Activated T-cell treated with anti-CD3 and anti-CD28 coated beads for 24 hours (primary cell): ENCODE measurements at places on chromosomes 6 and 20.

DNA sequence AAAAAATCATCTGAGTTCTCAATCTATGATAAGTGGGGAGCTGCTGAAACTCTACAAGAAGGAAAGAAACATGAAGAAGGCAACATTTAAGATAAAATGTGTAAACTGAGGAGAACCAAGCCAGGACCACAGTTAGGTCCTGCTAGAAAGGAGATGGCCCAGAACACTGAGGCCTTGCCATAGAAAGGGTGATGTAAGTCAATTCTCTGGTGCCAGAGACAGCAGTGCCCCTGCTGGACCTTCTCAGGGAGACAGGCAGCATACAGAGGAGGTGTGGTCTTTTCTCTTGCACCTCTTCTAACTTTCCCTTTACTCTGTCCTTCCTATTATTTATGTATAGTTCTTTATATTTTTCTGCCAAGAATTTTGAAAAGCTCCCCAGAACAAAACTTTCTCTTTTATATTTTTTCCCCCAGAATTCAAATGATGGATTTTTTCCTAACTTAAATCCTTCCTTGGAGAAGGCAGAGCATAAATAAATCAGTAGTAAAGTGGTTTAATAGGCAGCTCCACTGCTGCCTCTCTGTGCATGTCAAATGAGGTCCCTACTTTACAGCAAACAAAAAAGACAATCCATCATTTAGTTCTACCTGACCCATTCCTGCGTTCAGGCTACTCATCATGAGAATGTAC lies 9.0 kb downstream of the UQCC2 start:
- no peak for DNase-seq

DNA sequence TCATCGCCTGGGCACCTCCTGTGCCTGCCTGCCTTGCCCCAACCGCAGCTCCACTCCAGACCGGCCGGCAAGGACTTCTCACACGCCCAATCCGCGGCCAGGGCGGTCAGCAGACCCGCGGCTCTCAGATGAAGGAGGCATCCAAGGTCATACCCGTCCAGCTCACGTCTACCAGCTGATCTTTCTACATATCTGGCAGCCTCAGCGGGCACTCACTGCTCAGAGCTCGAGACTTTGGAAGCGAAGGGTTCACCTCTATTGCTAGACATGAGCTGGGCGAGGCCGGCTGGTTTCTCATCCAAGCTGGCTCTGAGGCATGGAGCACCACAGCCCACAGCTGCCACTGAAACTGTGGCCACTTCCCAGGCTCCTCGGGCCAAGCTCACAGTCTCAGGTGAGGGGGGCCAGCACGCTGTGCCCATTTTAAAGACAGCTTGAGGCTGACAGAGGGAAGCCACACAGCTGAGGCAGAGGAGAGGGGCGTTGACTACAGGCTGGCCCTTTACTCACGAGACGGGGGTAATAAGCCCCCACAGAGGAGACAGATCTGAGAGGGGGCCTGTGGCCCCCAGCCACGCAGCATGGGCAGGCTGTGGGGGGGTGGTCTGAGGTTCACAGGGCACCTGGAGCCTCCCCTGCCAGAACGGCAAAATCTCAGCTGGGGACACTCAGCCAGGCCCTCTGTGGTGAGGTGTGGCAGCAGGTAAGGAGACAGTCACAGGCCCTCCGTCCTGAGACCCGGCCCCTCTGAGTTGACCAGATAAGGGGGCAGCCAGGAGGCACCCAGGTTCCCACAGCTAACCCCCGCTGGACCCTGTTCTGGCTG lies 2.0 kb downstream of the LAMA5 start:
- DNase-seq: no peak

DNA sequence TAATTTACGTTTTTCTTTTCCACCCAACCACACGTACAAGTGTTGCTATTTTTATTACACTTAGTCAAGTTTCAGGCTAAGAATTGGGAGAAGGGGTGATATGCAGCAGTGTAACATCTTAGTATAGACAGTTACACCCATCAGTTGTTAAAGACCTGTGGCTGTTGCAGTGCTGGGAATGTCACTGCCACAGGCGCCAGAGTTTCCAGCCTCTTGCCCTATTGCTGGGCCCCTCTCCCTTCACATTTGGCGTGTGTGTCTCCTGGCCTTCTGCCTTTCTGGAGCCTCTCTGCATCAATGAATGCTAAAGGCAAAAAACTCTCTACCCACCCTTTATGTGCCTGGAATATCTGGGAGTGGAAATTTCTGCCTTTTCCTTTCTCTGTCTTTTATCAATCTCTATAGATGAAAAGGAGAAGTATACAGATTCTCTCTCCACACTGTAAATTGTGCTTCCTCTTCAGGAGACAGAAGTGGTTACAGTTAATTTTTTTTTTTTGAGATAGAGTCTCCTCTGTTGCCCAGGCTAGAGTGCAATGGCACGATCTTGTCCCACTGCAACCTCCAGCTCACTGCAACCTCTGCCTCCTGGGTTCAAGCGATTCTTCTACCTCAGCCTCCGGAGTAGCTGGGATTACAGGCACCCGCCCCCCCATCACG lies 73.0 kb downstream of the TIAM2 start:
- no peak for DNase-seq

GRCh38 chr6:50986319-50986718 lies 167.6 kb downstream of the TFAP2B start:
- no peak for DNase-seq

DNA sequence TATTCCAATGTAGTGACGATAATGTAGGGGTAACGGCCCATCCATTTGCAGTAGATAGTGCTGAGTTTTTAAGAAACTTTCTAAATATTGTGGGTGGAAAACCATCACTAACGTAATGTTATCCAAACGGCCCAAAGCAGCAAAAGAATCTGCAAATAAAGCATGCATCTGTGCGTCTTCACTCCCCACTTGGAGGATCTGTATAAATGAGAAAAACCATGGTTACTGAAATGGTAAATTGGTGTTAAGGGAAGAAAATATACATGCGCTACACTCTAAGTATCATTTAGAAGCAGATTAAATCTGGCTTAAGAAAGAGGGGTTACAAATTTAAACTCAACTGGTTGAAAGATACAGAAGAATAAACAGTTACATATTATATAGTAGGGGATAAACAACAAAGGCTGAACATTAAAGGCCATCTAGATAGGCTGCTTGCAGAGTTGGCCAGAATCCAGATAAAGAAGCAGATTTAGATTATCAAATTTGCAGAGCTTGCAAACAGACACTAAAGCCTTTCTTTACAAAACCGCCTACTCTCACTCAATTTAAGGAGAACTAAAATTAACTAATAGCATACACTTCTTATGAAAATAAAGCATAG lies 93.3 kb downstream of the SESN1 start:
- DNase-seq: no peak

DNA sequence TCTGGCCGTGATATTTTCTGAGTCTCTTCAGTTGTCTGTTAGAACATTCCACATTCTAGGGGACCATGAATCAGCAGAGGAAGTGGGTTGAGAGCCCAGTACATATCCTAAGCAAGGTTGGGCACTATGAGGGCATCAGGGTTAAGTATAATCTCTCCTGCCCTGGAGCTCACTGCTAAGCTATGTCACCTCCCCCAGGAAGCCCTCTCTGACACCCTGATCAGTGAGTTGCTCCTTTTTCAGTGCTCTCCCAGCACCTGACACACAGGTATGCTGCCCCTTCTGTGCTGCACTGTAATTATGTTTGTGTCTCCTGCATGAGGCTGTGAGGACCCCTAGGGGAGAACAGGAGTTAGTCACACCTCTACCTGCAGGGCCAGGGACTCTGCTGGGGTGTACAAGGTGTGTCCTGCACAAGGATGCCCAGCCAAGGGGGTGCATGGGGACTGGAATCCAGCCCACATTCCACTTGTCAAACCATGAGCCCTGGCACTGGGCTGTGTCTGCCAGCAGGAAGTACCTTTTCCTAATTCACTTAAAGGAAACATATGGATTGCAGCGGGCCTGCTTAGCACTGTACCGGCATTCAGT lies 3.9 kb downstream of the RAB44 start:
- no peak for DNase-seq

DNA sequence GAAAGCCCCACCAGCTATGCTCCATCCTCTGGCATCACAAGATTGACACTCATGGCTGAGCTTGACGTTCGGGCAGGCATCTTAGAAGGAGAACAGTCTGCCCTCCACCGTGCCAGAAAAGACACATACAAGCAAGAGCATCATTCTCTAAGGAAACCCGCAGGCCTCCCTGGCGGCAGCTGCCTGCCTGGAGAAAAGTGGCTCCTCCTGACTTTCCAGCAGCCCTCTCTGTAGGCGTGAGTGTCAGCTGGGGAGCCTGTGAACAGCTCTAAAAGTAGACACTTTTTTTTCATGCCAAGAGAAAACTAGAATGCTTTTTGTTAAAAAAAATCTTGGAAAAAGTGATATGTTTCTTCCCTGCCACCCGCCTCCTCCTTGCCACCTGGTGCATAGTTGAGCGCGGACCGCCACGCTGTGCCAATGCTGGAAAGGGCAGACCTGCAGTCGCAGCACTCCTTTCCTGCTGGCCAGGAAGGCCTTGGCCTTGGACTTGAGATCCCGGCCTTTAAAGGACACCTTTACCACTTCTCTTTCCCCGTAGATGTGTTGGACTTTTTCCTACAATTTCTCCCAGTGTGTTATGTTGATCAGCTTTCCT lies 29.7 kb upstream of the INSM1 start:
- DNase-seq: no peak

- no peak for DNase-seq
Measured at GRCh38 chr20:14264869-14265268, 72.5 kb downstream of the FLRT3 start.

DNA sequence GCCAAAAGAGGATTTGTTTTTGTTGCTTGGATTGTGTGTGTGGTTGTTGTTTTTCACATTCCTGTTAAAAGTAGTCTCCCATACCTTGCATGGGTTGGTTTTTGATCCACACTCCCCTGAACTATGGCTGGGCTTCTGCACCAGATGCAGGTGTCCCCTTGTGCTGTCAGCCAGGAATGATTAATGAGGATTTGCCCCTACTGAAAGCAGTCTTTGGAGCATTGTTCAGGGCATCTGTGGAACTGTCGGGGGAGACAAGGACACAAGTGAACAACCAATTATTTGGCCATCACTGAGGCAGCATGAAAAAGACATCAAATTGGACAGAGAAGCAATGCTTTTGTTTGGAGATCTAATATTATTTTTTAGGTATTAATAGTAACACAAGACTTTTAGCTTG lies 373.2 kb upstream of the MMS22L start:
- DNase-seq: no peak

GRCh38 chr6:147248859-147249258 lies 44.6 kb downstream of the STXBP5 start:
- no peak for DNase-seq

GRCh38 chr6:114375541-114376192 lies 32.8 kb upstream of the HS3ST5 start:
- no peak for DNase-seq

- no peak for DNase-seq
Measured at GRCh38 chr6:17705428-17705777, 1.3 kb downstream of the NUP153 start.

GRCh38 chr6:4057036-4057435 lies 21.9 kb downstream of the FAM217A start:
- DNase-seq: no peak

DNA sequence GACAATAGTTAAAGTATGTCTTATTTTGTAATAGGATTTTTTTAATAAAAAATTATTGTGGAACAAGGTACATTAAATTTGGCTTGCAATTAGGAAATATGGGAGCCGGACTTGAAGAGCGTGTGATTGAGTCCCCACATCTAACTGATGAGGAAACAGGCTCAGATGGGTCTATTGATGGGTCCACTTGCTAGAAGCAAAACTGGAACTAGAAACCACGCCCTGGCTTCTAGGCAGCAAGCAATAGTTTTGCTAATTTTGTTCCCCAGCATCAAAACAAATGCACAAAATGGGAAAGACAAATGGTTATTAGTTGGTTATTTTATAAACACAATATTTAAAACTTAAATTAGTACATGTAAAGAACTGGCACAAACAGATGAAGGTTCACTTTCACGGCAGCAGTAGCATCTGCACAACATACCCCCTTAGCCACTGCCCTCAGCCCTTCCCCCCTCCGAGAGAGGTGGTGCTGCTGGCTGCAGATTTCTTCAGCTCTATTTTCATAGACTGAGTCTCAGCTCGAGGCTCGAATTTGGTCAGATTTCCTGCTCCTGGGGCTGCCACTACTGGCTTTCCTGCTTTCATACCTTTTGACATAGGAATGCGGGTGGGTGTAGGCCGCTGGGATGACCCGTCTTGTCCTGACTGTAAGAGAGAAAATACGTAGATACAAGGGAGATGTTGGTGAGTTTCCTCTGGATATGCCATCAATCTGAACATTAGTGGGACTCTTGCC lies 23.8 kb upstream of the TMEM30A start:
- DNase-seq: no peak

GRCh38 chr20:23260181-23260840 lies 90.3 kb upstream of the NXT1 start:
- DNase-seq: no peak

GRCh38 chr20:1937316-1937976 lies 42.2 kb downstream of the SIRPA start:
- no peak for DNase-seq

GRCh38 chr6:33168639-33169038 lies 23.6 kb downstream of the COL11A2 start:
- DNase-seq: no peak

- no peak for DNase-seq
Measured at GRCh38 chr6:7058250-7058923, 49.4 kb upstream of the RREB1 start.

DNA sequence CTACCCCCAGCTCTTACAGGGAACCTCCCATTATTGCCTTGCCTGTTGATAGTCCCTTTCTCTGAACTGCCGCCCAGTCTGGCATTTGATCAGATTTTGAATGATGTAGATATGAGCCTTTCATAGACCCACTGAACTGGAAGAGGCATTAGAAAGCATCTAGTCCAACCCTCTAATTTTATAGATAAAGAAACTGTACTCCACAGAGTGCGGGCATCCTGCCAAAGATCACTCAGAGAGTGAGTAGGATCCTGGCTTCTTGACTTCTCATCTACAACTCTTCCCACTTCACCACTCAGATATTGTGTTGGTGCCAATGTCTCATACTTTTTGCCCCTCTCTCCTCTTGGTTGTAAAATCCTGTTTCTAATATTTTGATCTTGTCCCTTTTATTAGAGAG lies 179.2 kb upstream of the BMP2 start:
- no peak for DNase-seq

GRCh38 chr6:138499303-138500018 lies at the start of gene NHSL1:
NHSL1 (minus strand) TSS chr6:138499494; CDS start chr6:138499290, 204 bp downstream.
- DNase-seq: no peak

DNA sequence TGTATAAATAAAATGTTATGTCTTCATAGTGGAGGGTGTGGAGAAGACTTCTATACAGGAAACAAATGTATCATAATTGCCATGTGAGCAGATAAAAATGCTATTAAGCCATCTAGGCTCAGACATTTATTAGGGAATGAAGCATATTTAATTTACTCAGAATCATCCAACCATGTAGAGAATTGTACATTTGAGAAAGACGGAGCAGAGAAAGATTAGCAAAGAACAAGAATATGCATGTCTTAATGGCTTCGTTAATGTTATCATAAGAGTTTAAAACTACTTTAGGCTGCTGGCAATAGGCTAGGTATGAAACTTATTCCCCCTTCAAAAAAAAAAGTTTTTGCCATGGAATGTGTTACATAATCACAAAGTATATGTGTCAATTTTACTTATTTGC lies 6.1 kb downstream of the ANKRD6 start:
- no peak for DNase-seq
